Stimulated activated naive CD8-positive, alpha-beta T cell treated with anti-CD3 and anti-CD28 coated beads, Interleukin-15, amount 100 ng/mL, for 72 hours (primary cell): ENCODE measurements at places on chromosomes 11 and 22.

DNA sequence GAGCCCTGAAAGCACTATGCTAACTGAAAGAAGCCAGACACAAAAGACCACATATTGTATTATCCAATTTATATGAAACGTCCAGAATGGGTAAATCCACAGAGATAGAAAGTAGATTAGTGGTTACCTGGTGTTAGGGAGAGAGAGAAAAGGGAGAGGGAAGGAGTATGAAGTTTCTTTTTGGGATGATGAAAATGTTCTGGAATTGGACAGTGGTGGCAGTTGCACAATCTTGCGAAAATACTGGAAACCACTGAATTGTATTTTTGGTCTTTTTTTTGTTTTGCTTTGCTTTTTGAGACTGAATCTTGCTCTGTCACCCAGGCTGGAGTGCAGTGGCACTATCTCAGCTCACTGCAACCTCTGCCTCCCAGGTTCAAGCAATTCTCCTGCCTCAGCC is 63.5 kb downstream of the MRTFA start:
- DNase-seq, result no peak

DNA sequence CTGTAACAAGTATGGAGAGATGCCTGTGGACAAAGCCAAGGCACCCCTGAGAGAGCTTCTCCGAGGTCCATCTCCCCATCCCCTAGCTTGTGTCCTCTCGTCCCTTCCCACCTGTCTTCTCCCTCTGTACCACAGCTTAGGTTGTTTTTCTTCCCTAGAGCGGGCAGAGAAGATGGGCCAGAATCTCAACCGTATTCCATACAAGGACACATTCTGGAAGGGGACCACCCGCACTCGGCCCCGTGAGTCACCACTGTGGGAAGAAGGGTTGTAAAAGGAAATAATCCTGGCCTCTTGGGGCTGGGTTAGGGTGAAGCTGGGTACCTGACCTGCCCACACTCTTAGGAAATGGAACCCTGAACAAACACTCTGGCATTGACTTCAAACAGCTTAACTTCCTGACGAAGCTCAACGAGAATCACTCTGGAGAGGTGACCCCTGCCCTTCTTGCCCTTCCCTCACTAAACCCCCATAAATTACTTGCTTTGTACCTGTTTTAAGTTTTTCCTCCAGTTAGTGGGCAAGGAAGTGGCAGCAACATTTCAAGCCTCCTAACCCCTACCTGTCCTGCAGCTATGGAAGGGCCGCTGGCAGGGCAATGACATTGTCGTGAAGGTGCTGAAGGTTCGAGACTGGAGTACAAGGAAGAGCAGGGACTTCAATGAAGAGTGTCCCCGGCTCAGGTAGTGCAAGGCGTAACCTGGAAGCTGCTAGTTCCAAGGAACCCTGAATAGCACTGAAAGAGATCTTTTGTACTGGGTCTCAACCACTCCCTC is 3.1 kb downstream of the TAF10 start:
- no peak for DNase-seq

DNA sequence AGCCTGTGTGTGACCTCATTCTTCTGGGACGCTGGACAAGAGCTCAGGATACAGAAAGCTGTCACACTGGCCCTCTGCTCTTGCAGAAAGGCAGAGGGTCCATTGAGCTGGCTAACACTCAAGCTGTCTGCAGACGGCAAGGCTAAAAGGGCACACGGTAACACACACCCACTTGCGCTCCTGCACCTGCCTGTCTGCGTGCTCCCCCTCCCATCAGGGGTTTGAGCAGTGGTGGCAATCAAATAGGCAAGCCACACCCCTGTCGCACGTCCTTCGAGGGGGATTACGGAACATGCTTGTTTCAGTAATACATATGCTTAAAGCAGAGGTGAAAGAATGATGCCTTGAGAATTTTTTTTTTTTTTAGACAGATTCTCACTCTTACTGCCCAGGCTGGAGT is 7.1 kb upstream of the QSER1 start:
- no peak for DNase-seq

- no peak for DNase-seq
Measured at GRCh38 chr11:22730319-22730718, 63.9 kb downstream of the GAS2 start.

- DNase-seq, result no peak
Measured at GRCh38 chr11:95592471-95592870, 197.1 kb downstream of the FAM76B start.

- no peak for DNase-seq
Measured at GRCh38 chr11:114478768-114479167, 39.5 kb downstream of the REXO2 start.

- no peak for DNase-seq
Measured at GRCh38 chr22:27213294-27213693, 555.9 kb downstream of the MIAT start.

DNA sequence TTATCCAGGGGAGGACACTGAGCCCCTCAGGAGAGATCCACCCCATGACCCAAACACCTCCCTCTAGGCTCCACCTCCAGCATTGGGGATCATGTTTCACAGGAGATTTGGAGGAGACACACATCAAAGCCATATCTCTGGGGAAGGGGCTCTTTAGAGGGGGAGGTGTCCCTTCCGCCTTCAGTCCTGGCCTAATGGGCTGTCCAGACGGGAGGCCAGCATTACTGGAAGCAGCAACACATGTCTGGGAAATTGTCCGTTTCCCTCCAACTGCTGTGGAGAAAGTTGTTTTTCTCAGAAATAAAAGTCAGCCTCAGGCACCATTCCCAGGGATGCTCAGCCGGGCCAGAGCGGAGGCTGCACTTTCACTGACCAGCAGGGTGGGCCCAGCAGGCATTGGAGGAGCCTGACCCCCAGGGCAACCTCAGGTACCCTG is 9.5 kb downstream of the CACNA1I start:
- DNase-seq, result no peak

DNA sequence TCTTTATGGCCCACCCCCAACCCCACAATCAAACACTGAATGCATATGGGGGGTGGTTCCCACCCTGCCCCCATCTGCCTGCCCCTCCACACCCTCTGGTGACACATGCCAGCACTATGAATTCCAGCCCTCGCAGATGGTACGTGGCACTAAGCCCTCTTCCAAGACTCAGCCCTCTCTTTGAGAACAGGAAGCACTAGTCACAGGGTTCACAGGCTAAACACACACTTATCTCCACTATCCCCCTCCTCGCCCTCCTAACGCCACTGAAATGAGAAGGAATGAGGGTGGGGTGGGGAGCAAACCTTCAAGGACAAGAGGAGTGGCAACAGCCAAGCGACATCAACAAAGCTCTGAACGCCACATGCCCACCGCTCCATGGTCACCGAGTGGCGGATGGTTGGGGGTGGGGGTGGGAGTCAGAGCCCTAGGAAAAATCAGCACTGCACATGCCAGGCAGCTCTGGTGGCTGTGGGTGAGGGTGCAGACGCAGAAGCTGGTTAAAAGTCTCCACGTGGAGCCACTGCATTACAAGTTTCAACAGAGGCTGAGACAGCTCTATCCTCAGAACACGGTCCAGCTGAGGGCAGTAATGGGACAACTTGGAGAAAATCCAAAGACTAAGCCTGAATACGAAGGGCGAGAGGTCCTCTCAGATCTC is 33.6 kb downstream of the TMEM184B start:
- no peak for DNase-seq

GRCh38 chr11:10208131-10208575 is 85.9 kb downstream of the SBF2 start:
- DNase-seq, result no peak

DNA sequence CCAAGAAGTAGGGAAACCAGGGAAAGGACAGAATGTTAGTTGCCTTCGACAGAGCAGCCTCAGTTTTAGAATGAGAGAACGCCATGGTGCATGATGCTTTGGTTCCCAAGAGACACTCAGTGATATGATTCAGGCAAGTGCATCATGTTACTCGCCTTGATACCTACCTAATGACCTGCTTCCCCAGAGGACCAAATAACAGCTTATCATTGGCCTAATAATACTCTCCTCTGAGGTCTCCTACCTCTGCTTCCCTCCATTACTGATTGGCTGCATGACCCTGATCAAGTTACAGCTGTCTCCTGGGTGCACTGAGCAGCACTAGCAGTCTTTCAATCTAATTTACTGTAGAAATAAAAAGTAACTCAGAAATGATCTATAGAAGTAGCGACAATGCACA is 979.7 kb upstream of the FAT3 start:
- DNase-seq, result no peak

DNA sequence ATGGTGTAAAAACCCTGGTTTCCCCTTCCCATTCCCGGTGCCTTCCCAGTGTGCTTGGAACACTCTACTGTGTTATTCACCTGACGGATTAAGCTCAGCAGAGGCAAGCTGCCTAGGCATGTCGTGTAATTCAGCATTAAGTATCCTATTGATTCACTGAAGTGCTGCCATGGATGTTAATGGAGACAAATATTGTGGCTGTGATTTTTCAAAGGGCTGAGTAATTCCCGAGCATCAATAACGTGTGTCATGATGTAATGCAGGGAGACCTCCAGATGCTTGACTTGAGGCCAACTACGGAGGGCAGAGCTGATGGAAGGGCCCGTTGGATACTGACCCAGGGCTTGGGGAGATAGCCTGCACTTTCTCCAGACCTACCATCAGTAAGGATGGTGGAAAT is 269.0 kb downstream of the ST3GAL4 start:
- DNase-seq, result no peak

- DNase-seq, result no peak
Measured at GRCh38 chr11:119891055-119891768, 162.2 kb upstream of the NECTIN1 start.

GRCh38 chr22:43570531-43571165 is 158.8 kb downstream of the MPPED1 start:
- DNase-seq, result no peak

DNA sequence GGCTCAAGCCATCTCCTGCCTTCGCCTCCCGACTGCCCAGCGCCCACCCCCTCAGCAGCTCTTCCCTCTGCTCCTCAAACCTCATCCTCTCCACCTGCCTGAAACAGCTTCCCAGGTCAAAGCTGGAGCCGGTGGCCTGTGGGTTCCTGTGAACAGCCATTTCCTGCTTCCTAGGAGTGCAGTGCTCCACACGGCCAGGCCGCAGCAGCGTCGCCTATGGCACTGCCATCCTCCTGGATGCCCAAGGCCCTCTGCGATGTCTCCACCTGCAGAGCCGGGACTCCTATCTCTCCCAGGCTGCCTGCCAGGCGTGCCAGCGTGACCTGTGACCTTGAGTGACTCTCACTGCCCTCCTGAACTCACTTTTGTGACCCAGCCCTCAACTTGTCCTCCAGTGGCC is 24.6 kb downstream of the PPM1F start:
- no peak for DNase-seq

GRCh38 chr22:24485608-24486007 is 9.5 kb upstream of the UPB1 start:
- no peak for DNase-seq

- no peak for DNase-seq
Measured at GRCh38 chr11:16825968-16826367, 87.5 kb downstream of the C11orf58 start.

DNA sequence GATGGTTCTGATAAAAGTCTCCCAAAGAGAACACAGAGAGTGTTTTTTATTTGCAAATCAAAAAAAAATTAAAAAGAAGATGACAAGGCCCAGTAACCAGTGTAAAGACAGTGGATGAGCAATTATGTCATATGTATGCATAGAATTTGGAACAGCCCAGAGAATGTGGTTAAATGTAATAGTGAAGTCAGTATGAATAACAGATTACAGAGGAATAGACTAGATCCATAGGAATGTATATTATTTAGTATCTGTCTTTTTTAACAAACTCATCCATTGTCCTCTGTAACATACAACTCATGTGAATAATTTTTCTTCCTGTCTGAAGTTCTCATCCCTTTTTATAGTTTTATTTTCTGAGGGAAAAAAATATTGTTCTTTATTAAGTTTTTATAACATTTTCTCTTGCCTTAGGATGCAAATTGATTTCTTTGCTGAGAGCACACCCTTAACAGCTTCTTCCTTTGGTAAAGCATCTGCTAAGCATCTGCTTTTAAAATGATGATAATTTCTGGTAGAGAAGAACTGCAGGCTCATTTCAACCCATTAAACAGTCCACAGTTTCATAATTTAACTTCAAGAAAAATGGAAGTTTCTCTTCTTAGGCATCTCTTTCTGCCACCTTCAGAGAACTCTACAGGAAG is 266.5 kb upstream of the MTNR1B start:
- no peak for DNase-seq

DNA sequence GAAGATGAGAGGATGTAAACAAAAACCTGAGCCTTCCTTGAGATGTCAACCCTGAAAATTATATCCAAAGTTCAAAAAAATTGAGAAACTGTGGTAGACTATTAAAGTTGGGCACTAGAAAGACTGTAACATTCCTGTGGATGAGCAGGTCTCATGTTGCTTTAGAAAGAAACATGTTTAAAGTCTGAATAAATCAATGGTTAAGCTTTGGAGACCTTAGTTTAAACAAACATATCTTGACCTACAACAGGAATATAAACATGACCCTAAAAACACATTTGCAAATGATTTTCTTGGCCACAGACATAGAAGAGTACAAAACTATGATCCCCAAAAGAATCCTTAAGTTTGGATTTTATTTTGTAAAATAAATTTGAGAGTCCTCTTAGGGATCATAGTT is 38.1 kb upstream of the PCF11 start:
- DNase-seq, result no peak

- DNase-seq, result no peak
Measured at GRCh38 chr11:134584001-134584561, 172.0 kb upstream of the B3GAT1 start.

DNA sequence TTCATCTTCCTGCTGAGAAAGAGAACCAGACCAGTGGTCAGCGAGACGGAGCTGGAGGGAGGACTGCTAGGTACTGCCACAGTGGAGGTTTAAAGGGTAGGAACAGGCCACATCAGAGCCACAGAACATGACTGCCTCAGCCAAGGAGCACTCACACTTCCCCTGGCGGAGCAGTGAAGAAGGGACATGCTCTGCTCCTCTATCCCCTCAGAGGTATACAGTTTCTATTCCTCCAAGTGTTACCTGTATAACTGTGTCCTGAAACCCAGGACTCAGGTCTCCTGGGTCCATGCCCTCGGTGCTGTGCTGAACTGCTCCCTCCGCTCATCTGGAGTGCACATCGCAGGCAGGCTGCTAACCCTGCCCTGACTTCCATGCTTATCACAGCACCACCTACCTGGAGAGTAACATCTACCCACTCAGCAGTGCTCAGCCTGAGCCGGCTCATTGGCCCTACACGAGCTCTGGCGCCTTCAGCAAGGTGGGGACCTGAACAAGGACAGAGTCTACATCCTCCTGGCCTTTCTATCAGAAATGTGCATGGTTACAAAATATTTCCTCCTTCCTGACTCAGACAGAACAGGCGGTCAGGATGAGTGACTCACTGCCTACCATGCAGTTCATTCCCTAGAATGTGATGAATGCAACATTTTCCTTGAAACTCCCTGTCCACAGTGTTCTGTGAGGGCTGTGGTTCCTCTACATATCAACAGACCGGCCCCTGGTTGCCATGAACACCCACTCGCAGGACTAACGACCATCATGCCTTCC is 52.9 kb downstream of the C11orf58 start:
- no peak for DNase-seq

DNA sequence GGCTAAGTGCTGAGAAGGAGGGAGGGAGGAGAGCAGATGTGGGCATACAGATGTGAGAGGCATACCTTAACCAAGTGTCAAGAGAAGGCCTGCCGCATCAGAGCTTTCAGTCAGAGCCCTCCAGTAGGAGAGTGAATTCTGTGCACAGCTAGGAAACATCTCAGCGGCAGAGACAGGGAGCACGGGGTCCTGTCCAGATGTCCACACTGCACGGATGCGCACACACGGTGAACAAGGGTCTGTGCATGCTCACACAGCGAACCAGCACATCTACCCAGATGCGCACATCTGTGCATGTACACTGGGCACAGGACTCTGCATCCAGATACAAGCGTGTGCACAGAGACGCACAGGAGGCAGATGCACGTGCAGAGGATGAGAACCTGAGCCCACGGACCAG is 778.0 kb downstream of the BRD1 start:
- DNase-seq, result no peak
